Retinal pigment epithelial cell (primary cell): ENCODE measurements at places on chromosomes 7 and 10.
A peak's percentile ranks its signal among the peaks of the same experiment; 100 is the strongest.

GRCh38 chr7:141043616-141044015 is 28.9 kb upstream of the MRPS33 start:
- peak; percentile 11 for DNase-seq

DNA sequence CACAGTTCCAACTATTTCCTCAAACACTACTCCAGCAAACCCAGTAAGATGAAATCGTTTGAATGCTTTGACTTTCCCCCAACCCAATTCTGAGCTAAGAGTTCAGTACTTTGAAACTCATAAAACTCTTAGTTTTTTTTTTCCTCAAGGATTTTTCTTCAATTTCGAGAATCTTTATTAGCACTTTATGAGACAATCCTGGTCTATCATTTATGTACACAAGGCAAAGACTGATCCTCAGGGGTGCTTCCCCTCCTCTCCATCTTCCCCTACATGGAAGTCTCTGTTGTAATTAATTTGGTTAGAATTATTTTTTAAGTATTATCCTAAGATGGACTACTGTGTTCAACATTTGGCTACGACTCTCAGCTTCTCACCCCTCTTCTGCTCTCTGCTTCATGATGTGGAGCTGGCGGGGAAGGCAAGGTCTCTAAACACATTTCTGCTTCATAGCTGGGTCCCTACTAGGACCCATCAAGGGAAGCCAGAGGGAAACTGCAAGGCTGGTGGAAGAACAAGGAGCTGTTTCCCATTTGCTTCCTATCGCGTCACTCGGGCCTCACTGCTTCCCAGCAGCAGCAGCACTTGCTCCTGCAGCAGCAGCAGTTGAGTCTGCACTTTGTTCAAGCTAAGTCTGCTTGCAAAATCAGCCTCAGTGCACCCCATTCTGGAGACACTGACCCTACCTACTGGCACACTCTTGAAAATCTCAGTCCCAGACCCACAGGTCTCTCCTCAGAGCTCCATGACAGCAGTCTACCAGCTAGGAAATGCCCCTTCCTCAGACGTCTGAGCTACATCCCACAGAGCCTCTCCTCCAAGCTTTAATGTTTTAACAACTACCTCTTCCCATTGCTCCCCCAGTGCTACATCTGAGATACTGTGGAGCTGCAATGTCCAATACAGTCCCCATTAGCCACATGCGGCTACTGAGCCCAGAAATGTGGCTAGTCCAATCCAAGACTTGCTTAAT is 90.0 kb downstream of the CHCHD3 start:
- no peak for DNase-seq

DNA sequence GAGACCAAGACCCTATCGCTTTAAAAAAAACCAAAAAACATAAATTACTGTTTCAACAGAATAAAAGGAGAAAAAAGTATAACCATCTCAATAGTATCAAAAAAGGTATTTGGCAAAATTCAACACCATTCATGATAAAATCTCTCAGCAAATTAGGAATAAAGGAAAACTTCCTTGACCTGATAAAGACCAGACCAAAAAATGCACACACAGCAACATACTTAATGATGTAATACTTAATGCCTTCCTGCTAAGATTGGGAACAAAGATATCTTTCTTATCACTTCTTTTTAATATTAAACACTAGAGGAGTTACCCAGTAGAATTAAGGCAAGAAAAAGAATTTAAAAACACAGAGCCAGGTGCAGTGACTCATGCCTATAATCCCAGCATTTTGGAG is 79.3 kb downstream of the CNOT4 start:
- DNase-seq: no peak

DNA sequence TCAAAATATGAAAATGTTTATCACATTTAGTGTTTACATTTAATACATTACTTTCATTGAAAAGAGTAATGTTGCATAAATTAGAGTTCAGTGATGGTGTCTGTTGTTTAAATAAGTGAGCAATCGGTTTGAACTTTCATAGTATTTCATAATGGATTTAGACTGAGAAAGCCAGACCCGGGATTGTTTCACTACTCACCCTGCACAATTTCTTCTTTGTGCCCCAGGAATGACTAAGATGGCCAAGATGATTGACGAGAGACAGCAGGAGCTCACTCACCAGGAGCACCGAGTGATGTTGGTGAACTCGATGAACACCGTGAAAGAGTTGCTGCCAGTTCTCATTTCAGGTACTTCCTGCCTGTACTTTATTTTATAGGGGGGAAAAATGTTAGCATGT is 74.6 kb downstream of the VCL start:
- no peak for DNase-seq

DNA sequence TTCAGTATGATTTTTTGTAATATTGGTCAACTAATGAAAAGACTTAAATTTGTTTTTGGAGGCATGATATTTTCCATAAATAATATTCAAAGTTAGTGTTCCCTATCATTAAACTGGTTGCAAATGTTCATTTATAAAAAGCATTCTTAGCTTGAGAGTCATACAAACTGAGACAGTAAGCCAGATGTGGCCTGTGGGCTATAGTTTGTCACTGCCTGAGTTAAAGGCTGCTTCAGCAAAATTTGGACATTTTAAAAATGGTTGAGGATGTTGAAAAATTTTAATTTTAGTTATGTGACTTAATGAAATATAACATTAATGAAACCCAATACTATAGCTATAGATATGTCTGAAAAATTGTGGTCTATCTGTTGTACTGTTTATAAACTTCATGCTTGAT is 180.2 kb upstream of the CACNA2D1 start:
- DNase-seq: no peak

DNA sequence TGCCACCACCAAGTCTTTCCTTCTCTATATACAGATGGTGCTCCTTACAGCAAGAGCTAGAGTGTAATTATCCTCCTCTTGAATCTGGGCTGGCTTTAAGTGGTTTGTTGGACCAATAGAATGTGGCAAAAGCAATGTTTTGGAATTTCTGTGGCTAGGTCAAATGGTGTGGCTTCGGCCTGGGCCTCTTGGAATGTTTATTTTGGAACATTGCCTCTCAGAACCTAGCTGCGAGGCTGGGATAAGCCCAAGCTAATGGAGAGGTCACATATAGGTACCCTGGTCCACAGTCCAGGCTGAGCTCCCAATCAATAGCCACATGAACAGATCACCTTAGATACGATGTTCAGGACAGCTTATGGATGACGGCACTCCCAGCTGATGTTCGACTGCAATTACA is 556.7 kb downstream of the TYW1 start:
- no peak for DNase-seq

DNA sequence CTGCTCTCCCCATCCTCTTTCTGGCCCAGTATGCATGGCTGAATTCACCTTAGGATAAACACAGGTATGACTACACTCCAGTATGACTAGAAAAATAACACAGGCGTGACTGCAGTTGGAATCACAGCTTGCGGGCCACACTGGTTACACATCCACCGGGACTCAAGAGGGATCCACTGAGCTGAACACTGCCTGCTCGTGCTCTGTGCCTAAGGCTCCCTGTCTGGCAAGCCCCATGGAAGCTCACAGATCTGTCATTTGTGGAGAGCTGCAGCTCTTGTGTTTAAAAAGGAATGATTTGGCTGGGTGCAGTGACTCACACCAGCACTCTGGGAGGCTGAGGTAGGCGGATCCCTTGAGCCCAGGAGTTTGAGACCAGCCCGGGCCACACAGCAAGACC is 26.8 kb downstream of the VOPP1 start:
- DNase-seq: no peak

- no peak for DNase-seq
Observed at GRCh38 chr10:74824184-74824899, 2.1 kb upstream of the KAT6B start.

DNA sequence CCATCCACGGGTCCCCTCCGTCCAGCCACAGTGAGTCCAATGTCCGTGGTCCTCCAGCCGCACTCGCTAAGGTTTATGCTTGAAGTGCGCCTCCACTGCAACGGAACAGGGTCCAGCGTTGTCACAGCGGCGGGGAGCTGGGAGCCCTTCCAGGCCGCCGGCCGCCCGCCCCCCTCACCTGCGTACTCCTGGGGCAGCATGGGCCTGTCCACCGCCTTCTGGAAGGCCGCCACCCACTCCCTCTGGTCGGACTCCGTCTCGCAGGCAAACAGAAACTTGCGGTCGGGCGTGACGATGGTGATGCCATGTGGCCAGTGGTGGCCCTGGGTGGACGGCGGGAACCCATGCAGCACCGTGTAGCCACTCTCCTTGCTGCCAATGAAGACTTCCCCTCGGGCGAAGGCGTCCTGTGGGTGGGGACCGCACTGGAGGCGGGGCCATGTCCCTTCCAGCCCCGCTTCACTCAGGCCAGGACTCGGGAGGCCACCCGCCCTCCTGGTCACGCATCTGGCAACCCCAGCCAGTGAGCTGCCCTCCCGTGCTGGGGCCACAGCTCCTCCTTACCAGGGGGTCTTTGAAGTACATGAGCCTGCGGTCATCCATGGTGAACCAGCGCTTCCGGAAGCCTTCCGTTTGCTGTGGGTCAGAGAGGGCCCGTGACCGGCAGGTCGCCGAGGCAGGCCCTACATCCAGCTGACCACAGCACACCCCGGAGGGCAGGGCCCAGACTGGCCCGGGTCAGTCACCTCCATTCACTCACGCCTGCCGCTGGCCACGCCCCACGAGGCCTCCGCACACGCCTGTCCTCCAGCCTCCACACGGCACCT is 22.7 kb downstream of the GET4 start:
- DNase-seq: no peak

DNA sequence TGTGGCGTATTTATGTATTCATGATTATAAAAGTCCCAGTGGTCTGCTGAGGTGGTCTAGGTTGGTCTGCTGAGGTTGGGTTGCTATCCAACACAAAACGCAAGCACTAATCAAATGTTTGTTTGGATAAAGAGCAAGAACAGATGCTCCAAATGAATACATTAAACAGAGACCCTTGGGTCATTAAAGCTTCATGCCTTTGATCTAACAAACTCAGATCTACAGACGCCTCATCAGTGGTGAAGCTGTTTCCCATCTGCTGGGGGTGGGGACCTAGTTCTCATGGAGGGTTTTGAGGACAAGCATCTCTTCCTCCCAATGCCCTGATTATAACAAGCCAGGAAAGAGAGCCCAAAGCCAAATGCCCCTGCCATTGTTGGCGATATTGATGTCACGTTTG is 786.7 kb downstream of the NRG3 start:
- no peak for DNase-seq

DNA sequence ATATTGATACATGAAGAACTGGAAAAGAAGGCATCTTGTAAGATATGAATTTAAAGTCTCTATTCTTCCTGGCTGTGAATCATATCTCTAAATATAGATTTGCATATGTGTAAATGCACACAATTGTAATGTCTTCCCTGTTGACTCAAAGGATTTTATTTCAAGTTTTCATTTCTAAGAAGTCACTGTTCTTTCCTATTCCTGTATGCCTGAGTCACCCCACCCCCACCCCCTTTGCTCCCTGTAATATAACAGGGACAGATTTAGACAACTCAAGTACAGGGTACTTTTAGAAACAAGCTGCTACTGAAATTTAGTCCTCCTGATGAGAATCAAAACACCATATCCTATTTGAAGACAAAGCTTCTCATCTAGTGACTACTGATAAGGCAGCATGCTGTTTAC is 43.0 kb upstream of the HECTD2 start:
- DNase-seq: no peak

DNA sequence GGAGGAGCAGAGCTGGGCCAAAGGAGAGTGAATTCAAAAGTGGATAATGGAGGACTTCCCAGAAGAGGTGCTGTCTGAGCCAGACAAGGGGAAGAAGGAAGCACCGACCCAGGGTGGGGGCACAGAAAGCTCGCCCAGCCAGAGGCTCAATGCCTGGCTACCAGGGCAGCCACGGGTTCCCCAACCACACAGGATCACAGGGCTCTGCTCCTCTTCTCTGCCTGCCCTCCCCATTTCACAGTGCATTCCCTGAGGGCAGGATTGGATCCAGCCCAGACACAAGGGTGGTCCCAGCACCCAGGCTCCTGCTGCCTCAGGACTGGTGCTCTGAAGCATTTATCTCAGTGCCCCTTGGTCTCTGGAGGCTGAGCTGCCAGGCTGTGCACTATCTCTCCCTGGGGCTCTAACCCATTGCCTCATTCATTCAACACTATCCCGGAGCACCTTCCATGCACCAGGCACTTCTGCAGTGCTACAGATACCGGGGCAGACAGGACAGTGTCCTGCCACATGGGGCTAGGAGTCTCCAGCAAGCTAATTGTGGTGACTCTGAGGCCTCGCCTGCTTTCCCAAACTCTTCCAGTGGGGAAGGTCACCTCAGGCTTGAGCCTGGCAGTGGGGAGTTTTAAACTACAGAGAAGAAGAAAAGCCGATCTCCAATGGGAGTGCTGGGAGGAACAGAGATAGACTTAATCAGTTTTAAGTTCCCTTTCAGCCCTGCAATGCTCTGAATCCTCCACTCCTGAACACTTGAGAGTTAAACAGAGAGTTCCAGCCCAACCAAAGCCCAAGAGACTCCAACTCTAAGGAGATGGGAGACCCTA is 201.8 kb upstream of the ZMIZ1 start:
- no peak for DNase-seq

- DNase-seq: no peak
Observed at GRCh38 chr7:125118444-125118843, 188.8 kb upstream of the POT1 start.

DNA sequence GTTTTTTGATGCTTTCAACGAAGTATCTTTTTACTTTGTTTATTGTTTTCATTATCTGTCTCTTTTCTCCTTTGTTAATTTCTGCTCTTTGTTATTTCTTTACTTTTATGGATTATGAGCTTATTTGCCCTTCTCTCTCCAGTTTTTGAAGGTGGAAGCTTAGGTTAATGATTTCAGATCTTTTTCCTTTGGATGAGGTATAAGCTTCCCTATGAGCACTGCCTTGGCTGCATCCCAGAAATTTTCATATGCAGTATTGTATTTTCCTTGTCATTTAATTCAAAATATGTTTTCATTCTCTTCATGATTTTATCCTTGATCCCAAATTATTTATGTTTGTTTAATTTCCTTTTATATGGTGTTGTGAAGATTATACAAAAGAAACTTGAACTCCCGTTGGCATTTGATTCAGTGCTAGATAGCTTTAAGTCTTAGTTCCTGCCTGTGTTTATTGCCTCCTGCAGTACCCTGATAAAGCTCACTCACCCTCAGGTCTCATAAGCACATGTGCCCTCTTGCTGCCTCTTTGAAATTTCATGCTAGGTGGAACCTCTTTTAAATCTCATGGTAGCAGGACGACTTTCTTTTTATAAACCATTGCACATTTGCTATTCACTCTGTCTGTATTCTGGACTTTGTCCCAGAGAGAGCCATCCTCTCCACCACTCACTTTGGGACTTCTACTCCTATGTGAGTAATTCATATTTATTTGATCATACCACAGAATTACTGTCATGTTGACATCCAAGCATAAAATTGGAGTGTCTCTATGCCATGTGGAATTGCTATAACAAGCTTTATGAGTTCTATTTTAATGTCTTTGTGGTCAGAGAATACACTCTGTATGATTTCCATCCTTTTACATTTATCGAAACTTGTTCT is 23.0 kb upstream of the CEP41 start:
- DNase-seq: no peak

GRCh38 chr7:158743219-158743618 is 38.6 kb upstream of the NCAPG2 start:
- DNase-seq: no peak

GRCh38 chr10:100485366-100485765 is 22.6 kb downstream of the WNT8B start:
- no peak for DNase-seq
